ENCODE measurements at places on chromosomes 13 and 19. TPM values are rescaled to one million over a fixed set of nuclear protein-coding genes. Genes with fewer than 3 reads are reported as not detected.

Gene SOX1
- total RNA-seq = not detected

Gene IGSF23
- total RNA-seq = not detected

Gene CLDN10
- total RNA-seq = not detected

Gene ZNF221
- 2.0 TPM for total RNA-seq

DNA sequence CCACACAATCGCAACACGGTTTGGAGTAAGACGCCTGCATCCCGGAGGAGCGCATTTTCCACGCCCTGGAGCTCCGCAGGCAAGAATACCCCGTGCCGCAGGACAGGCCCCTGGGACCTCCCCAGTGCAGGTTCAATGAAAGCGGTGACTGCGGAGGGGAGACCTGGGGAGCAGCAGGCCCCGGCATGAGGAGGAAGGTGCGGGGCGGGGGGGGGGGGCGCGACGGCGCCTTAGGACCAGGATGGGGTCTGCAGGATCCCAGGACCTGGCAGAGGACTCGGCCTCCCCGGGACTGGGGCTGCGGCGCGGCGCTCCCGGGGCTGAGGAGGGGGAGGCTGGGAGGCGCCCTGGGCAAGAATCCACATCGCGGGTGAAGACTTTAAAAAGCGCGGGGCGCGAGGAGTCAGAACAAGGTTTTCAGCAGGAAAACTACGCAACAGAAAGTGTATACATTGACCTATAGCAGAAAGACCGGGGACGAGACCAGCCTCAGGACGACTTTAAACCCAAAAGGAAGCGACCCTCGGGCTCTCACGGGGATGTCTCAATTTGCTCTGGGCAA, 432 bp downstream of the ZNF611 start:
- DNase-seq = no peak

- no peak for DNase-seq
Observed at GRCh38 chr19:20791806-20792205, 15.7 kb downstream of the ZNF66 start.

GRCh38 chr13:41398494-41399170, 58.7 kb upstream of the RGCC start:
- no peak for DNase-seq

GRCh38 chr13:59475911-59476310, 687.8 kb downstream of the DIAPH3 start:
- DNase-seq = no peak

GRCh38 chr19:18904334-18905057, 8.5 kb upstream of the CERS1 start:
- peak; percentile 45 for DNase-seq

DNA sequence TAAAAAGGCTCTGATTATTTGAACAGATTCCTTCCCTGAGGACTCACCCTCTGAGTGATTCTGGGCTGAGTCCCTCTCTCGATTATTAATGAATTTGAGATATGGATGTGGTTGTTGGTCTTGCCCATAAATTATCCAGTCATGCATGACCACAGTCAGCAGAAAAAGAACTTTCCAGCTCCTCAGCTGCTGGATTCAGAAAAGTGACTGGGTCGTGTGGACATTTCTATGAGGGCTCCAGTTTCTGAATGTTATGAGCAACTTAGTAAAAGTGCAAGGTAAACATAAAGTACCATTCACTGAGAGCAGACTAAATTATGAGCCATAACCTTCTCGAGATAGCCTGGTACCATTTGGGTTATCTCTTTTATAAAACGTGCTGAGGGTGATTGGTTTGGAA, 100.1 kb upstream of the CLDN10 start:
- no peak for DNase-seq

- DNase-seq = no peak
Observed at GRCh38 chr19:3684817-3685410, 15.4 kb downstream of the PIP5K1C start.

- no peak for DNase-seq
Observed at GRCh38 chr13:105904034-105904742, 631.3 kb downstream of the EFNB2 start.

GRCh38 chr19:35204799-35205732, 23.5 kb downstream of the FAM187B start:
- no peak for DNase-seq

GRCh38 chr13:106186366-106187030, 349.0 kb downstream of the EFNB2 start:
- DNase-seq = no peak

- no peak for DNase-seq
Observed at GRCh38 chr19:7862413-7862951, 11.7 kb downstream of the PRR36 start.

- no peak for DNase-seq
Observed at GRCh38 chr13:103315711-103316110, 249.5 kb upstream of the SLC10A2 start.

- DNase-seq = no peak
Observed at GRCh38 chr19:33719366-33720154, 77.1 kb upstream of the KCTD15 start.

GRCh38 chr13:40622761-40623160, 43.7 kb downstream of the FOXO1 start:
- no peak for DNase-seq

DNA sequence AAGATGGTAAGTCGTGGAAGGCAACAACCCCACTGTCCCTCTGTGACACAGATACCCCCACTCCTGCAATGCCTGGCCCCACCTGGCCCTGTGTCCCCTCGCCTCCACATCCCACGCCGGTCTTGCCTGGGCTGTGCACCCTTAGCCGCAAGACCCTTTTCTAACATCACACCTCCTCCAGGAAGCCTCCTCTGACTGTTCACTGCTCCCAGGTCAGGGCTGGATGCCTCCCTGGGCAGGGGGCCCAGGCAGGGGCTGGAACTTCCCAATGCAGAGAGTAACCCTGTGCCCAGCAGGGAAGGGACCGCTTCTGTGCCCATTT, 1.3 kb downstream of the FBN3 start:
- no peak for DNase-seq
